ENCODE measurements at places on chromosomes 7 and 10.
A peak's percentile ranks its signal among the peaks of the same experiment; 100 is the strongest.

DNA sequence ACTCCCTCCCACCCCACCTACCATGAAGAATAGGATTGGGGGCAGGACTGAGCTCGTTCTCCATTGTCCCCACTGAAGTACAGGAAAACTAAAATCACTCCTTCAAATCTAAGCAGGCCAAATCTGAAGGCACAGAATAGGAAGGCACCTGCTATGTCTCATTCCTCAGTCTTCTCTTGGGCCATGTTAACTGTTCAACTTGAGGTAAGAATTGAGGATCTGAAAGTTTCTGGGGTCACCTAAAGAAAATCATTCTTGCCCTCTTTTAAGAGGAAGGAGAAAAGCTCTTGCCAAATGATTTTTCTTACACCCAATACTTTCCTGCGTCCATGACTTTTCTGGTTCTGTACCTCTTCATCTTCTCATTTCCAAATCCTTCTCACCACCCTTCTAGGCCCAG lies 4.9 kb downstream of the CPN1 start:
- no peak for DNase-seq

- no peak for DNase-seq
Measured at GRCh38 chr10:89490596-89491335, 44.6 kb downstream of the SLC16A12 start.

- peak; percentile 13 for DNase-seq
Measured at GRCh38 chr10:71088054-71088453, 124.3 kb upstream of the UNC5B start.

GRCh38 chr10:79490400-79491142 lies 21.8 kb upstream of the EIF5AL1 start:
- DNase-seq: peak; percentile 77

DNA sequence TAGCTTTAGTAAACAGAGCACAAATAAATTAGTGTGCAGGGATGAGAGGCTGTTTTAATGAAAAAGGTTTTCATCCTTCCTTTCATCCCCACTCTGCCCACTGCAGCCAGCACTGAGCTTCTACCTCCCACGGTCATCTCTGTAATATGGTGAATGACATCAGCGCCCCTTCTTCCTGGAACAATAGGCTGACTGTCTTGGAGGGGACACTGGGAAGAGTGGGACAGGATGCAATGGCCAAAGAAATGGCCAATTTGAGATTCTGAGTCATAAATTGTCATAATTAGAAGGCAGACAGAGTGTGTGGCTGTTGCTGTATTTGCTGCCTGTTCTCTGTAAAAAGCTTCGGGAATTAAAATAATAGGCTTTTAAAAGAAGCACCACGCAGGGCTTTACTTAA lies 126.7 kb upstream of the CALN1 start:
- no peak for DNase-seq

DNA sequence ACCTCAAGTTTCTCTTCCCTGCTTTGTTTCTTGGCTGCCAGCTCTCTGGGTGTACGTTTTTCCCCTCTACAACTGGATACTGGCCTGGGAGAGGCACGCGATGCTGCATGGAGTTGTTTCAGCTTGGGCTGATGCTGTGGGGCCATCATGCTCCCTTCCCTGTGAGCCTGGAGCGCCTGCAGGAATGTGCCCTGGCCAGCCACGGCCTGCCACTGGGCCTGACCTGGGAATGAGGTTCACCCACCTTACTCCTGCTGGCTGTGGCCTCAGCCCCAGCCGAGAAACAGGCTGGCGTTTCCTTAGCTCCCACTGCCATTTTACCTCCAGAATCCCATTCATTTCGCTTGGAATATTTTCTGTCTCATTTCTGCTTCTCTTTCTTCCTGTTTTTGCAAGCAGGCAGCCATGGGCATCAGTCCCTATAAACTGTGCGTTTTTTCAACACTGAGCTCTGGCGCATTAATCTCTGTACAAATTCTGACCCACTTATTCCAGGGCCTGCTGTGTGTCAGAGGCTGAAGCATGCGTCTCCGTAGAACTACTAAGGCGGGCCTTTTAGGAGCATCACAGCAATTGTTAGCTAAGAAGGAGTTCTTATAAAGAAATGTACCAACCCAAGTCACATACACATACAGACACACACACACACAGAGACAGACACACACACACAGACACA lies 57.9 kb downstream of the GATA3 start:
- no peak for DNase-seq

DNA sequence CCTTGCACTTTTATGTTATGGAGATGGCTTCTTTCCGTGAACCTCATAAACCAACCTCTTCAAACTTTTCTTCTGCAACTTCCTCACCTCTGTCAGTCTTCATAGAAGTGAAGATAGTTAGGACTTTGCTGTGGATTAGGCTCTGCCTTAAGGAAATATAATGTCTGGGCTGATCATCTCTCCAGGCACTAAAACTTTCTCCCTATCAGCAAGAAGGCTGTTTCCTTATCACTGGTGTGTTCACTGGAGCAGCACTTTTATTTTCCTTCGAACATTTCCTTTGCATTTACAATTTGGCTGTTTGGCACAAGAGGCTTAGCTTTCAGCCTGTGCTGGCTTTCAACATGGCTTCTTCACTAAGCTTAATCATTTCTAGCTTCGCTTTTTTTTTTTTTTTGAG lies 52.8 kb downstream of the ESYT2 start:
- no peak for DNase-seq

DNA sequence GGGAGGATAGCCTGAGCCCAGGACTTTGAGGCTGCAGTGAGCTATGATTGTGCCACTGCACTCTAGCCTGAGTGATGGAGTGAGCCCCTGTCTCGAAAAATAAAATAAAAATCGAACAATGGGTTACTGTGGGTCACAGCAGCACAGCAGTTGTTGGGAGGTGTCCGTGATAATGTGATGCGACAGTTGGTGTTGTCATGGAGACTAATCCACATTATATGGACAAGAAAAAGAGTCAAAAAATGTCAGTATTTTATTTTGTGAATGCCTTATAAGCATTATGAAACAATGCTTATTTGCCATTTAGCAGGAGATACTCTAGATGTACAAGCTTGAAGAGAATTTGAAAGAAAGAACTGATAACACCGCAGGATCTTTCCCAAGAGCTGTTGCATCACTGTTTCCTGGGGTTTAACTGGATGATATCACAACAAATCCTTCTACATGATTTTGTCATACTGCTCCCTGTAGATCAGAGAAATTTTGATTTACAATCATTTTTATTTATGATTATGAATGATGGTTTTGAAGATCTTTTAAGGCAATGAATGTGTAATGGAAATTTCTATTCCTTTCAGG lies 195.4 kb downstream of the BAMBI start:
- no peak for DNase-seq

- DNase-seq: no peak
Measured at GRCh38 chr10:112295853-112296830, 12.9 kb downstream of the TECTB start.

DNA sequence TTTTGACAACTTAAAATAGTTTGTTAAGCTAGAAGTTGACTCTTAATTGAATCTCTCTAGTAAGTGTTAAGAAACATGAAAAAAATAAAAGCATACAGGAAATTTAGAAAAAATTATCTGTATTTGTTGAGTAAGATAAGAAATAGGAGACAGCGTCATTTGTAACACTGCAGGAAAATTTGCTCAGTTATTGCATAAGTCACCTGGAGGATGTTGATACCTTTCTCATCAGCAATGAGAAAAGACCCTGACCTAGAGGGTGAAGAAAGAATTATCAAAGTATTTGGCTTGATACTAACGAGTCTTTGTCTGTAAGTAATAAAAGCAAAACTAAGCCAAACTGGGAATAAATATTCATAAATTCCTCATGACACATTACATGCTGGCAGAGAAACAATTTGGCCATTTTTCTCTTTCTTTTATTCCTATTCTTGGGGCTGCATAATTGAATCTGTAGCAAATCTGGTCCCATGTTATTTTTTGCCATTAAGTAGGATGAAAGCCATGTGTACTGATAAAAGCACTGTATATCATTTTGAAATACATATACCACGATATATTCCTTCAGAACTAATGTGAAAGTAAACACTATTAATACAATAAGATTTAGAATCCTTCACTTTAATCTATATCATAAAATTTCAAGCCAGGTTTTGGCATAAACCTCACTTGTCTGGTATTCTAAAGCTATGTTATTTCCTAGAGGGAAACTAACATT lies 362.8 kb downstream of the THSD7A start:
- DNase-seq: no peak

DNA sequence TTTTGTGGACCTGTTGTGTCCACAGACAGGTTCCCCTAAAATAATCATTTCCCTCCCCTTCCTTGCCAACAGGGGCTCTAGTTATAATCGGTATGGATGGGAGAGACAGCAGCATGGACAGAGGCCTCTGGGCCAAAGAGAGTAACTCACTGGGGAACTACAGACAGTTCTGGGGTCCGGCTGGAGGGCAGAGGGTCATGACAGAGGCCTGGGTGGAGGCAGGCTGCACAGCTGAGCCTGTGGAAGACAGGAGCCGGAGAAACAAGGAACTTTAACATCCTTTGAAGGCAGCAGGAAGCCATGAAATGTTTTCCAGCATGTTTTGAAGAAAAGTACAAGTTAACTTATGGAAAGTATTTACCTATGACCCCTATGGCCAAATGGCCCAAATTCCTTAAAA lies 68.6 kb downstream of the PDIA4 start:
- DNase-seq: no peak

DNA sequence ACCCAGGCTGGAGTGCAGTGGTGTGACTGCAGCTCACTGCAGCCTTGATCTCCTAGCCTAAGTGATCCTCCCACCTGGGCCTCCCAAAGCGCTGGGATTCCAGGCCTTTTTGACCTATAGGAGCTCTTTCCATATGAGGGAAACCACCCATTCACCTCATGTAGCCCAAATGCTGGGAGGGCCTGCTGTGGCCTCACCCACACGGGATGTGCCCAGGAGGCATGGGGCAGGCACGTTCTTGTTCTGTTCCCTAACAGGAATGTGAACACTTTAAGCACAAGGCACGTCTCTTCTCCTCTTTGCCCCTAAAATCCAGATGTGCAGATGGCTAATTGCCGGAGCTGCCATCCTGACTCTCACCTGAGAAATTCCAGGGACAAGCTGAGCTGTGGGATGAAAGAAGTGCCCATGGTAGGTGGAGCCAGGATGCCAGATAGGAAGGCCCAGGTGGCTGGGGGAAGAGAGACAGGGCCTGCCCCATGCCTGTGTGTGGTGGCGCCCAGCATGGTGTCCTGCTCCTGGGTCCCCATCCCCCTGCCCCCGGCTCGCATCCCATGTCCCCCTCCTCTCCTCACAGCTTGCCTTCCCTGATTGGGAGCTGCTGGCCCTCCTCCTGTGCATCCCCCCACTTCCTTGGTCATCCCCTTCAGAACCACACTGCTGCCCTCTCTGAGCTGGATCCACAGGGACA lies 17.3 kb downstream of the CAMK2B start:
- DNase-seq: no peak

DNA sequence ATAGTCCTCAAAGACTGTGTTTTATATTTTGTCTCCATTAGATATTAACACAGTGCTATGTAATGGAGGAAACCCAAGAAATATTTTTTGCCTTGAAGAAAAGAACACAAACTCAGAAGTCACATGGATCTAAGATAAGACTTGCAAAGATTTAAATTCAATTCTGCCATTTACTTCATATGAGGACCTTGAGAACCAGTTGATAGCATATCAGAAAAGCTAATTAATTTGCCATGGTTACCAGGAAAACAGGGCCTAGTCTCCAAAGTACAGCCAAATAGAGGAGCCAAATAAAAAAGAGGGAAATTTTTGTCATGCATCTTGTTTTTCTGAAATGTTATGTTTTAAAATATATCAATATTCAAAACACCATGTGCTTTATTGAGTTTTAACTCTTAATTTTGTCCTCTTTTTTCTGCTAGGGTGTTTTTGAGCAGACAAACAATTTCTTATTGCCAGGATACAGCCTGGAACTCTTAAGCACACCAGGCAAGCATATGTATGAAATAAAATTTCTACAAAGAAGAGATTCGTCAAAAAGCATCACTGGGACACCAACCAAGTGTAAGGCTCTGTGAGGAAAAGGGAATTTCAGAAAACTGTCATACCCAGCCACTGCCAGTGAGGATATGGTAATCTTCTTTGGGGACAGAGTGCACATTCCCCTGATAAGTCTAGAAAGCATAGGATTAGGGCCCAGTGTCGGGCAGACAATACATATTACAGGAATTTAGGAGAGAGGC lies 10.6 kb upstream of the TOMM7 start:
- DNase-seq: no peak

GRCh38 chr10:23892296-23892695 lies 316.6 kb upstream of the KIAA1217 start:
- peak; percentile 3 for DNase-seq

DNA sequence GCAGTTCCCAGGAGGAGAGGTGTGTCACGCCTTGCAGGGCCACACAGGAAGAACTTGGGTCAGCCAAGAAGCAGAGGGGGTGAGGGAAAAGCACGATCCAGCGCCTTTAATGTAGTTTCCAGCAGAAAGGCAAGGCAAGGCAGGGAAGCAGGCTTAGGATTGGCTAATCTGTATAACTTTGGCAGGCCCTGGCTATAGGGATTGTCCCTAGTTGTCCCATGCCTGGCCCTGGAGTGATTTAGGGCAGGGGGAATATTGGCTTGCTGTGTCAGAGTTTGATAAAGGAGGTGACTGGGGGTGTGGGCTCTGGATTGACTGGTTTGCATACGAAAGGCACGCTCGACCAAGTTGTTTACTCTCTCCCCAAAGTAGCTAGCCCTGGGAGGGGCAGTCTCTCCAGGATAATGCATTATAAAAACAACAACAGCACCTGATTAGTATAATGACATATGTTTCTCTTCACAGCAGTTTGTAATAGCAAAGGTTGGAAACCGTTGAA lies 44.5 kb downstream of the RBM28 start:
- DNase-seq: no peak

GRCh38 chr10:19659920-19660655 lies 156.1 kb upstream of the PLXDC2 start:
- peak; percentile 38 for DNase-seq

DNA sequence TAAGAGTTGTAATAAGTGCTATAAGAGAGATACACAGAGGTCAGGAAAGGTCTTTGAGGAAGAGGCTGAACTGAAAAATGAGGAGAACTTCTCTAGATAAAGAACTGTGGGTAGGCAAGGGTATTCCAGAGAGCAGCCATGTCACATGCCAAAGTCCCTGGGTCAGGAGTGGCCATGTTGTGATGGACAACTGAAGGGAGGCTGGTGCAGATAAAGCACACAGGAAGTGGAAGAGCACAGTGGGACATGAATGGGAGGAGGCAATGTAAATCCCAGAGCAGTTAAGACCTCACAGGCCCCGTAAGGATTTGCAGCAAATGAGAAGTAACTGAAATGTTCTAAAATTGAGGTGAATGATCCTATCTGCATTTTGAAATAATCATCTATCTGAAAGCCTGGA lies 37.2 kb downstream of the IMMP2L start:
- no peak for DNase-seq

Data from astrocyte of the spinal cord (primary cell).